H7 (cell line): ENCODE measurements at places on chromosomes 3 and 15. TPM values are rescaled to one million over a fixed set of nuclear protein-coding genes. Genes with fewer than 3 reads are reported as not detected.

Gene STARD5
- total RNA-seq: 3.4 TPM in 2 replicates

Gene SCAMP5
- total RNA-seq: 17.7 and 23.0 TPM in 2 replicates

Gene RTP1
- 5.1 and 5.3 TPM in 2 replicates for total RNA-seq

Gene MEF2A
- total RNA-seq: 13.6 and 19.7 TPM in 2 replicates

Gene ARL6IP5
- 19.0 and 20.9 TPM in 2 replicates for total RNA-seq

Gene ATG7
- 21.7 and 35.2 TPM in 2 replicates for total RNA-seq

Gene CHST13
- total RNA-seq: 2.5 and 2.8 TPM in 2 replicates

Gene PRRT3
- total RNA-seq: 5.3 and 6.8 TPM in 2 replicates

Gene FAM81A
- 0.07 and 0.21 TPM in 2 replicates for total RNA-seq

Gene HRG
- total RNA-seq: 0.14 TPM in 1 of 2 replicates, not detected in the other

Gene GP5
- not detected in 2 replicates for total RNA-seq

Gene SKOR1
- total RNA-seq: 0.11 TPM in 1 of 2 replicates, not detected in the other

Gene FGF7
- total RNA-seq: not detected in 2 replicates

Gene GOLGA8K
- total RNA-seq: 0.59 TPM in 1 of 2 replicates, not detected in the other

Gene FANCD2OS
- total RNA-seq: not detected in 2 replicates
